ENCODE measurements at places on chromosomes 6 and 20.

- DNase-seq = no peak
These were observed 52.7 kb downstream of the TRAF3IP2 start for GRCh38 chr6:111552958-111553357.

DNA sequence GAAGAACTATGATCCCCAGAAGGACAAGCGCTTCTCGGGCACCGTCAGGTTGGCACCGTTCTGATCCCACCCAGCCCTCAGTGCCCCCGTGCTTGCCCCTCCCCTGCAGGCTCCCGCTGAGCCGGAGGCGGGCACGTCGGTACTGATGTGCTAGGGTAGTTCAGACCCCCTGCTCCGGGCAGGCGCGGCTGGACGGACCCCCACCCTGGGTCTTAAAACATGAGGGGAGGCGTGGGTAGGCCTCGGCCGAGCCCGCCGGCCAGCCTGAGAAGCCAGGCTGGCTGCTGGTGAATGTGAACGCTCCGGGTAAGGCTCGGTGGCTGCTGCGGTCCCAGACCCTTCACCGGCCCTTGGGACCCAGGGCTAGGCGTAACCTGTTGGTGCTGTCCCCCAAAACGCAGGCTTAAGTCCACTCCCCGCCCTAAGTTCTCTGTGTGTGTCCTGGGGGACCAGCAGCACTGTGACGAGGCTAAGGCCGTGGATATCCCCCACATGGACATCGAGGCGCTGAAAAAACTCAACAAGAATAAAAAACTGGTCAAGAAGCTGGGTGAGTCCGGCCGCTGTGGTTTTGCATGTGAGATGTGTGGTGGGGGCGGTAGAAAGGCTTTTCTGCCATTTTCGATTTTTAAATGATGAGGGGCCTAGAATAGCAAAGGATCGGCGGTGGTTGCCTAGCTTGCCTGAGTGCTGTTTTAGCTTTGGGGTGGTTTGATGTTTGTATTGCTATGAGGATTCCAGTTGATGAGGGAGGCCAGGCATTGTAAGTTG lies 964 bp downstream of the RPL10A start:
- DNase-seq = no peak

DNA sequence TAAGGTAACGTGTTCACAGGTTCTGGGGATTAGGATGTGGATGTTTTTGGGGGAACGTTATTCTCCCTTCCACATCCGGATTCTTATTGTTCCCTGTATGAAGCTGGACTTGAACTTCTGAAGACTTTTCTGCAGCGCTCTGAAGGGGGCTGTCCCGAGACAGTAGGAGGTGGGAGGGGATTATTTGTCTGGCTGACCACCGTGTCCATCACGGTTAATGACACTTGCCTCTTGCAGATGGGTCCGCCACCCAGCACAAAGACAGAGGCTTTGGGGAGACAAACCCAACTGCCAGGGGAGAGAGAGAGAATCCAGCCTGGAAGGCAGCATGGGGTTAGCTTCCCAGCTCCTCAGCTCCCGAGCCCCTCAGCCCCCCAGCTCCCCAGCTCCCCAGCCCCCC lies 16.7 kb downstream of the ZDHHC14 start:
- no peak for DNase-seq

DNA sequence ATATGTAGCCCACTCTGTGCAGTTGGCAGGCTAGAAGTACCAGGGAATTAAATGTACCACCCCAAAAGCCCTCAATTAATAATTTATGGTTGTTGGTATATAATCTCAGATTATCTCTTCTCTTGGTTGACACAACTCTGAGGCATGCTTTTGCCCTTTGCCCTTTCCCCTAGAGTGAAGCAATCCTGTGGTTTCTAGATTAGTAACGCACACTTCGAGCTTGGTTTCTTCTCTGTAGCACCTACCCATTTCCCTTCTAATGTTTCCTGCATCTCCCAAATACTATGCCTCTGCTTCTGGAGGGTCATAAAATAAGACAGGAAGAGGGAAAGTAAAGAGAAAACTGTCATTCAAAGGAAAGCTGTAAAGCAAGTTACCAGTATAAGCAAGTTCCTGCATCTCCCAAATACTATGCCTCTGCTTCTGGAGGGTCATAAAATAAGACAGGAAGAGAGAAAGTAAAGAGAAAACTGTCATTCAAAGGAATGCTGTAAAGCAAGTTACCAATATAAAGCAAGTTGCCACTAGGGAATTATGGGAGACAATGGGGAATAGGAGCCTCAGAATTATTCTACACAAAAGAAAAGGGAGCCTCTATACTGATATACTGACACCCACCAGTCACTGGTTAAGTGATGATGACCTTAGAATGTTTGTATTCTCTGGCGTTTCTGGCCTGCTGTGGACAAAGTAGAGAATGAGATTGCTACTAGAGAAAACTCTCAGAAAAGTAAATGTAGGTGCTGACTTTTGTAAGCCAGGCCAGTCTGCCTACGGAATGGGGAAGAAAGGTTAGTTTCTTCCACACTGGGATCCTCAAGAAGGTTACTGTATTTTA lies 862.6 kb upstream of the MAN1A1 start:
- no peak for DNase-seq

DNA sequence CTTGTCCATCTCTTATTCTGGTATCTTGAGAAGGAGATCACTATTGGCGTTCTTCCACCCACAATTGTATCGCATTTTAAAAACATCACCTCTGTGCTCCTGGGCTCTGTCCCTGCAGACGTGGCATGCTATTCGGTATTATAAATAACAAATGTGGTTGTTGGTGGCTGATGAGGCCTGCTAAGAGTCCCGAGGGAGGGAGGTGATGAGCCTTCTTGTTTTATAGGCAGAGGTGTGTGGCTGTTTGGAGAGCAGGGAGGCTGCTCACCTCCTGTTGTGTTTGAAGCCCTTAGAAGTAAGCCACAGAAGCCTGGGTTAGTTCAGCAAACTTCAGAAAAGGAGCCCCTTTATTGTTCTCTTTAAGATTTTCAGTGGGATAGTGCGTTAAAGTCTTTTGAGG lies 15.6 kb downstream of the MANBAL start:
- DNase-seq = no peak

DNA sequence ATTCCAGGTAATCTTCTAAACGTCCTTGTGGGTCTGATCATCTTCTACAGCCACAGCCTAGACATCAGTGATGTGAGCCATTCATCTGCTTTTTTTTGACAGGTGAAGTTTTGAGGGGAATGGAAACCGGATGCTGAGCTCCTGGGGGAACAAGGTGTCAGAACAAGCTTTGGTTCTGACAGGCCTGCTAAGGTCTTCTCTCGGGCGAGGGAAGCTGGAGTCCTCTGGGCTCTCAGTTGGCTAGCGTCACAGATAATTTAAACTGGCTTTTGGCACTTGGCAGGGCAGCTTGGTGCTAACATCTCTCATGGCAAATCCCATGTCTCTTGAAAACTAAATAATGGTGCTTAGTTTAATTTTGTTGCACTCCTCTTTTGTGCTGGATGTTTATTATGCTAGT lies 8.4 kb upstream of the AIG1 start:
- no peak for DNase-seq

DNA sequence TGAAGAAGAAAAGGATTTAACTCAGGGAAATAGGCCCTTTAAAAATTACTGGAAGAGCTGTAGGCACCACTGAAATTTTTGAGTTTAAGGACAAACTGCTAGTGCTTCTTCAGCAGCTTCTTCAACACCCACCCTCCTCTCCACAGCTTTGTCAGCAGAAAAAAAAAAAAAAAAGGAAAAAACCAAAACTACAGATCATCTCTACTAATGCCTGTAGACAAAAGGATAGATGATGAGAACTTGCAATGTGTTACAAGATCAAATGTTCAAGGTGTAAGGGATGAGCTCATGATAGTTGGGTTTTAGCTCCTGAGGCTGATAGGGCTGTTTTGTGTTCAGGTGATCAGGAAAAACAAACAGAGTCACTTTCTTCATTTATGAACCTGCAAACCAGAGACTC lies 55.2 kb upstream of the PREP start:
- DNase-seq = no peak

- DNase-seq = peak; percentile 42
These were observed 136.1 kb downstream of the EYA4 start for GRCh38 chr6:133377219-133377618.

GRCh38 chr6:62391358-62391757 lies 105.3 kb upstream of the KHDRBS2 start:
- DNase-seq = no peak

DNA sequence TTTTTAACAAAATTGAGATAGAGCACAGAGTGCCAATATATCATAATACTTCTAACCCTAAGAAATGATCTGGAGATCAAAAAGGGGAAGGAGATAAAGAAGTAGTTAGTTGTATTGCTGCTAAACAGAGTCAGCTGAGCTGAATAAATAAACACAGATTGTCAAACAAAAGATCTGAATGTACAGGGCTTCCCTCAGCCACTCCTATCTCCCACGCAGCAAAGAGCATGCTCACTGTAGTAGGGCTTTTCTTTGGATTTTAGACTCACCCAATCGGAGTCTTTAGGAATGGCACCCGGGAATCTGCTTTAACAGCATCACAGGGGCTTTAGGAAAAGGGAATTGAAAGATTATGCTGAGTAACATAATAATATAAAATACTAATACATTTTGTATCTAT lies 222.2 kb upstream of the STXBP5 start:
- DNase-seq = no peak

DNA sequence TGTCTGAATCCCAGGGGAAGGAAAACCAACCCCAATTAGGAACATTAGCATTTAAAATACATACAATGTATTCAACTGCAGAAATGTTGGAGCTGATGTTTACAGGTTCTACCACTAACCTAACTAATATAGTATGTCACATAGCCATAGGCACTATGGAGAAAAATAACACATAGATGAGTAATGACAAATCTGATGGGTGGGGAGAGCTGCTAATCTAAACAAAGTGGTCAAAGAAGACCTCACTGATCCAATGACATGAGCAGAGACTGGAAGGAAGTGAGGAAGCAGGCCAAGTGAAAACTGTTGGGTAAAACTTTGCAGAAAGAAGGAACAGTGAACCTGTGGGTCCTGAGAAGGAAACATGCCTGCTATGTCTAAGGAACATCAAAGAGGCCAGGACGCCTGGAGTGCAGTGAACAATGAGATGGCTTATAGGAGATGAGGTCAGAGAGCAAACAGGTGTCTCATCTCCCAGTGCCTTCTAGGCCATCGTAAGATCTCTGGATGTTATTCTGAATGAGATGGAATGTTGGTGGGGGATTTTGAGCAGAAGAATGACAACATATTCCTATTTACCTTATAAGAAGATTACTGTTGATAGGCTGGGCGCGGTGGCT lies 135.7 kb downstream of the ALDH8A1 start:
- DNase-seq = no peak

DNA sequence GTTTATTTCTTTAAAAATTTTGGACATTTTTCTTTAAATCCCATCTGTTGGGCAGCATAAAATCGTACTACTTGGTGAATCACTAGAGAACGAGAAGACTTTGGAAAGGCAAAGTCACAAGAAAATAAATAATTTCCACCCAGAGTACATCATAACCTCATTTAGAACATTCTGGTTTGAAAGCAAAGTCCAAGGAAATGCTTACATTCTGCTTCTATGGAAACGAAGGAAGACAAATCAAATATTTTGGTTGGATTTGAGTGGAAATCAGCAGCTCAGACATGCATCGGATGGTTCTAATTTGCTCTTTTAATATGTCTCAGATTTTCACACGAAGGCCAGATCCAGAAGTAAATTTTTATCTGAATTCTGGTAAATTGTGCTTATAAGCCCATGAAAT lies 60.7 kb upstream of the LTV1 start:
- DNase-seq = no peak

- no peak for DNase-seq
These were observed 284.7 kb upstream of the CITED2 start for GRCh38 chr6:139659196-139659595.

DNA sequence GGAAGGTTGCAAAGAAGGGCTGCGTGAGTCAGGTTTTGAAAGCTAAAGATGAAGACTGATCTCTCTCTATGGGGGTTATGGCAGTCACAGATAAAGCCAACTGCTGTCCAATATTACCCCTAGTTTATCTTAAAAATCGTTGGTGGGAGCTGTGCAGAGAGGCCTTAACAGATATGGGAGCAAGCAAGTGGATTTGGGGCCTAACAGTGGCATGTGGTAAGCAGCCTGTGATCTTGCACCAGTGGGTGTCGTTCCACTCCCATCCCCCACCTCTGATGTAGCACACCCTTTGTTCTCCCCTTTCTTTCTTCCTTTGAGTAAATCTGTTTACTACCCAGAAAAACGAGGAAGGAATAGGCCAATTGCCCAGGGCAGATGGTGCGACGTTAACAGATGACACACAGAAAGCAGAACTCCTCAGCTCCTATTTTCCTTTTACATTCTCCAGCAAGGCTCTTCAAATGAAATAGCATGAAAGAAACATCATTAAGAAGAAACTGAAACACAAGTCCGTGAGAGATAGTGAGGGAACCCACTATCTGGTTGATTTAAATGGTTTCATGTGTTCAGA lies 274.1 kb upstream of the CITED2 start:
- DNase-seq = no peak

- DNase-seq = no peak
These were observed 704 bp upstream of the FAM210B start for GRCh38 chr20:56358070-56358469.

DNA sequence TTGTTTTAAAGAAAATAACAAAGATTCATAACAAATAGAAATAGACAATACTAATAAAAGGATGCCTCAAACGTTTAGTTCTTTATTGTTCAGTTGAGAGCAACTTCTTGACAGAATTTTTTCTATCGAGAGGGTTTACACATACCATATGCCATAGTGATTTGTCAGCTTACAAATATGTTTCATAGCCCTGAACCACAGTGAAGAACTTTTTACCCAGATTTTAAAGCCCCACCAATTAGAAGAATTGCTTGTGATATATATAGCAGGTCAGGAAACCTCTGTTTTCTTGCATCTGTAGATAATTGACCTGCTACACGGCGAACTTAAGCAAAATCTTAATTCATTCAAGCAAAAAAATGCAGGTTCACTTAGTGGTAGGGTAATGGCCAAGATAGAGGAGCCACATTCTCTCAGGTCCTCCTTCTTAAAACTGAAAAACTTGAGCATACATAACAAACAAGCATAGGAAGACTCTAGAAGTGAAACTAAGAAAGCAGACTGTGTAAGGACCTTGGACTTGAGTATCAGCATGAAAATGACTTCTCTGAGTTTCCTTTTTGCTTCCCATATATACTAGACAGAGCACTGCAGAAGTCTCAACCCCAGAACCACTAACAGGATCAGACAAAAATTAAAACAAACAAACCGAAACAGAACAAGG lies 39.5 kb downstream of the CRISP1 start:
- no peak for DNase-seq

GRCh38 chr6:159890201-159890600 lies 587 bp upstream of the MAS1 start:
- no peak for DNase-seq

DNA sequence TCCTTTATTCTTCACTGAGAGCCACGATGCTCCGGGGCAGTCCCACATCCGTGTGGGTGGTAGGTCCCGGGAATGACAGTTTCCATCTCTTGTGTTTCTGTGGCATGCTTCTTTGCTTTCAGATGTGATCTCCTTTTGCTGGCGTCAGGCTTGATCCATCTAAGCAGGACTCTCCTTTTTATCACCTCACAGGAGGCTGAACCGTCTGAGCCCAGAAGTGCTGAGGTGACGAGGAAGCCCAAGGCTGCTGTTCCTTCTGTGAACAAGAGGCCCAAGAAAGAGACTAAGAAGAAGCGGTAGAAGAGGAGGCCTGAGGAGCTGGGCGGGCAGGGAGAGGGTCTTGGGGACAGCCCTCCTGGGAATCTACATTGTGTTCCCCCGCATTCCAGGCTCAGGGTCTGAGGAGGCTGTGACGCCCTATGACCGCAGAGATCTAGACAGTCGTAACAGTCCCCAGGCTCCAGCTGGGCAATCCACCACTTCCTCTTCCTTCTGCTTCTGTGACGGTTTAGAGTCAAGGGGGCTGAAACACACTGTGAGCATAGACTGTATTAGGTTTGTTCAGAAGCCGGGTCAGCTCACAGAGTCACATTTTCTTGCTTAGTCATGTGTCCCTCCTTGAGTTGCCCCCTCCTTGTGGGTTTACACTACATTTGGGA lies 26.8 kb downstream of the MANBAL start:
- no peak for DNase-seq
